ENCODE measurements at places on chromosomes 16 and 17.

- no peak for DNase-seq
Observed at GRCh38 chr17:4559966-4560365, 411 bp downstream of the GGT6 start.

- no peak for DNase-seq
Observed at GRCh38 chr17:64692187-64692586, 30.1 kb upstream of the SMURF2 start.

DNA sequence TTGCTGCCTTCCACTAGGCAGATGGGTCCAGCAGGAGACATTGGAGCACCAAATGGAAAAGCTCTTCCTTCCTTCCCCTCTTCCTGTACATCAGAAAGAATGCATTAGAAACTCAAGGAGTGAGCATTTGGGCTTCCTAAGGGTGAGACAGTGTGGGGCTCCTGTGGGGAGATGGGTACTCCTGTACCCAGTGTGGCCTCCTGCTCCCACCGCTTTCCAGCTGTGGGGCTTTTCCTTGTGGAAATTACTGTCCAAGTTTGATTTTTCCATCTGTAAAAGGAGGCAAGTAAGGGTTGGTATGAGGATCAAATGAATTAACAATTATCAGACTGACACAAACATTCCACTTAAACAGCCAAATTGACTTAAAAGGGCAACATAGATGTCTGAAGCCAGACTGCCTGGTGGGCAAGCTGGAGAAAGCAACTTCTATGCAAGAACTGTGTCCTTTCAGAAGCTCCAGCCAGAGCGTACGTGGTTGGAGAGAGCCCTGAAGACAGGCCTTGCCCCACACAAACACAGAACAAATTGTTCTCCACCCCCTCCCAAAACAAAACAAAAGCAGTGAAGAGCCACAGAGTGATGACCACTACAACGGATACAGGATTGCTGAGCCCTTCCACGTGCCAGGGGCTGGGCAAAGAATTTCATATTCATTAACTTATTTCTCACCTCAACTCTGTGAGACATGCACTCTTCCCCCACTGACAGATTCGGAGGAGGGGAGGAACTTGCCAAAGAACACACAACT lies 23.1 kb upstream of the ALDH3A1 start:
- DNase-seq = no peak

GRCh38 chr17:56131431-56131830 lies 21.8 kb upstream of the ANKFN1 start:
- no peak for DNase-seq

- no peak for DNase-seq
Observed at GRCh38 chr17:59859444-59860025, 33.2 kb downstream of the TUBD1 start.

DNA sequence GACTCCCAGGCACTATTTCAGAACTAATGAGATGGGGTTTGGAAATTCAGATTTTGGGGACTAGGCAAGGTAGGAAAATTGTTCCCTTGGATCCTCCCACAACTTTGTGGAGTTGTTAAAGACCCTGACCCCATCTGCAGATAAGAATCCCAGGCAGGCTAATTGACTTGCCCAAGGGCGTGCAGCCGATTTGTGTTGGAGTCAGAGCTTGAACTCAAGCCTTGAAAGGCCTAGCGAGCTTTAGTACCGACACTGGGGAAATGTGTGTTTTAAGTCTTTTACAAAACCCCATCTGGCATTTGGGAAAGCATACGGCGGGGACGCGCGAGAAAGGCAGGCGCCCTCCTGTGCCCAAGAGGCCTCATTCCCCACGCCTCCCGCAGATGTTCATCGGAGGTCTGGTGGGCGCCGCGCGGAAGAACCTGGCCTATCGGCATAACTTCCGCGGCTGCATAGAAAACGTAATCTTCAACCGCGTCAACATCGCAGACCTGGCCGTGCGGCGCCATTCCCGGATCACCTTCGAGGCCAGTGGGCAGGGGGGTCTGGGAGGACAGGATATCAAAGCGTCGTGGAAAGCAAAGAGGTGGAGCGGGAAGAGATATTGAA lies 4.3 kb downstream of the CNTNAP1 start:
- no peak for DNase-seq

GRCh38 chr16:75264457-75264998 lies 13.1 kb upstream of the BCAR1 start:
- no peak for DNase-seq

- no peak for DNase-seq
Observed at GRCh38 chr17:65817951-65818350, 256.5 kb upstream of the AXIN2 start.

- no peak for DNase-seq
Observed at GRCh38 chr17:49984283-49984682, 10.7 kb downstream of the DLX3 start.

DNA sequence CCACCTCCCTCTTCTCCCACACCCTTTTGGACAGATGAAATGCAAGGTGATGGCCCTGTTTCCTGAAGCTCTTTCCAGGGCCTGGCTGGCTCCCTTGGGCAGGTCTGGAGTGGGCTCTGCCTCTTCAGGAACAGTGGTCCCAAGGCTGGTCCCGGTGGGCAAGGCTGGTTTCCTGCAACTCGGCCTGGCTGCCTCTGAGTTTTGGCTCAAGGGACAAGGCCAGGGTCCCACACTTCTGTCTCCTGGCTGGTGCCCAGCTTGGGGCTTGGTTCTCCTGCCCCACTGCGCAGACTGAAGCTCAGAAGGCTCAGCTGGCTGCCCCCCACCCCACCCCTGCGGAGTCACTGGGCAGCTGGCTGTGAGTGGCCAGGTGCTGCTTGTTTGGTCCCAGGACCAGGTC lies 3.8 kb upstream of the ACTG1 start:
- DNase-seq = no peak

DNA sequence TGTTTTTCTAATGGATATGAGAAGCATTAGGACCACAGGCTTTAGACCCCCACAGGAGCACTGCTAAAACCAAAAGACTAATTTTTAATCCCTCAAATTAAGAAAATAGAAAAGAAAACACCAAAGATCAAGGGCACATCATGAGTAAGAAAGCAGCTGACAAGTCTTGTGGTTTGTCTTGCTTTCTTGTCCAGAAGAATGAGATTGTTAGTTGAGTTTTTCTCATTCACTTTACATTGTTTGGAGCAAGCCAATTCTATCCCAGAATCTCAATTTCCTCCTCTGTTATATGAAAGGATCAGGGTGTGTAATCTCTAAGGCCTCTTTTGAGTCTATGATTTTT lies 899.0 kb downstream of the KCNJ2 start:
- DNase-seq = no peak

DNA sequence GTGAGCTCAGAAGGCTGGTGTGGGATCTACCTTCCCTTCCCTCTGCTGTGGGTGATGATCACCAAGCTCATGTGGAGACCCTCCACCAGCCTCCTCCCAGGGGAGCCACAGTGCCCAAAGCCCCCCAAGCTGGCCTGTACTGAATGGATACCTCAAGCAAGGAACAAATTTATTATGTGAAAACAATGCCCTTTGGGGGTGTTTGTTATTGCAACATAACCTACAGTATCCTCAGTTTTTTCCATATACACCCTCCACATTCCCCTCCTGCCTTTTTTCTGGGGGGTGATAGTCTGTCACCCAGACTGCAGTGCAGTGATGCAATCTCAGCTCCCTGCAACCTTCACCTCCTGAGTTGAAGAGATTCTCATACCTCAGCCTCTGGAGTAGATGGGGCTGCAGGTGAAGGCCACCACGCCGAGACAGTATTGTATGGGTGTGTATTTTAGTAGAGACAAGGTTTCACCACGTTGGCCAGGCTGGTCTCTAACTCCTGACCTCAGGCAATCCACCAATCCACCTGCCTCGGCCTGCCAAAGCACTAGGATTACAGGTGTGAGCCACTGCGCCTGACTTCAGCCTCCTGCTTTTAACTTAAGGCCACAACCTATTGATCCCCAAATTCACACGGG lies 215.9 kb downstream of the CPPED1 start:
- DNase-seq = no peak

DNA sequence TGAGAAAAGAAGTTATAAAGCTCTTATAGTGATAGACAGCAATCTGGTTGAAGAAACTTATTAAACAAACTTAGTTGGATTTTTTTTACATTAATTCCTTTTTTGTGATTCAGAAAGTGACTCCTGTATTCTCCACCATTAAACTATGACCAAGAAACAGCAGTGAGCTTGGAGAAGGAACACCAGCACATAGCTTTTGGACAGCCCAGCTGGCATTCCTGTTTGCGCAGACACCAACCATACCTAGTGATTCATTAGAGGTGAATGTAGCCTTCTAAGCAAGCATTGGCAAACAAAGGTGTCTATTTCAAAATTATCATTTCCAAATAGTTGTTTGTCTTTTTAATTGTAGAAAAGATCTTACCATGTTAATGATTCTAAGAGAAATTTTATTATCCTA lies 94.4 kb downstream of the STXBP4 start:
- no peak for DNase-seq

DNA sequence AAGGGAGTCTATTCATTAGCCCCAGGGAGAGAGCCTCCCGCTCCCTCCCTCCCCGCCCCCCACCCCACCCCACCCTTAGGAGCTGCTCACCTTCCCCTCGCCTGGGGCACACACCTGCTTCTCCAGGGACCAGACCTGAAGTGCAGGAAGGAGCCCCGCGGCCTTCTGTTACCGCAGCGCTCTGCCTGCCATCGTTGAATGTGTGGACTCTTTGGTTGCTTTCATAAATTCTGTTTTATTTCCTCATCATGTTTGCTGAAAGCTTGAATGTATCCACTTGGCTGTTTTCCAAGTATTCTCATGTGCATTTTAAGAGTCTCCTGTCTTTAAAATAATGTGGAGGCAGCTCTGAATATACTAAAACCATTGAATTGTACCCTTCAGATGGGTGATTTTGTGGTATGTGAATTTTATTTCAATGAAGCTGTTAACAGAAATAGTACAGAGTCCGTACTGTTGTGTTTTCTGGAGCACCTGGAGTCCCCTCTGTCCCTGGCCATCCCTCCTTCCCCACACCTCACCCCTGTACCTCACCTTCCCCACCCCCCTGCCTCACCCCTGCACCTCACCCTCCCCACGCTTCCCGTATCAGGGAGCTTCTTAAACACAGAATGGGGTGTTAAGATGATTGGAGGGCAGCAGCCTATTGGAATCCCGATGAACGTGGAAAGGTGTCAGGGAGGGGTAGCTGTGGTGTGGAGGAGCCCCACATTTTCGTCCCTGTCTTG lies 25.5 kb downstream of the RAB11FIP3 start:
- DNase-seq = no peak

GRCh38 chr17:8921147-8921546 lies 44.4 kb downstream of the PIK3R5 start:
- DNase-seq = no peak

GRCh38 chr16:31428279-31428597 lies at the start of gene COX6A2:
TSS of gene COX6A2 (minus strand) at chr16:31428360. CDS start at chr16:31428325, 35 bp downstream.
- DNase-seq = no peak

DNA sequence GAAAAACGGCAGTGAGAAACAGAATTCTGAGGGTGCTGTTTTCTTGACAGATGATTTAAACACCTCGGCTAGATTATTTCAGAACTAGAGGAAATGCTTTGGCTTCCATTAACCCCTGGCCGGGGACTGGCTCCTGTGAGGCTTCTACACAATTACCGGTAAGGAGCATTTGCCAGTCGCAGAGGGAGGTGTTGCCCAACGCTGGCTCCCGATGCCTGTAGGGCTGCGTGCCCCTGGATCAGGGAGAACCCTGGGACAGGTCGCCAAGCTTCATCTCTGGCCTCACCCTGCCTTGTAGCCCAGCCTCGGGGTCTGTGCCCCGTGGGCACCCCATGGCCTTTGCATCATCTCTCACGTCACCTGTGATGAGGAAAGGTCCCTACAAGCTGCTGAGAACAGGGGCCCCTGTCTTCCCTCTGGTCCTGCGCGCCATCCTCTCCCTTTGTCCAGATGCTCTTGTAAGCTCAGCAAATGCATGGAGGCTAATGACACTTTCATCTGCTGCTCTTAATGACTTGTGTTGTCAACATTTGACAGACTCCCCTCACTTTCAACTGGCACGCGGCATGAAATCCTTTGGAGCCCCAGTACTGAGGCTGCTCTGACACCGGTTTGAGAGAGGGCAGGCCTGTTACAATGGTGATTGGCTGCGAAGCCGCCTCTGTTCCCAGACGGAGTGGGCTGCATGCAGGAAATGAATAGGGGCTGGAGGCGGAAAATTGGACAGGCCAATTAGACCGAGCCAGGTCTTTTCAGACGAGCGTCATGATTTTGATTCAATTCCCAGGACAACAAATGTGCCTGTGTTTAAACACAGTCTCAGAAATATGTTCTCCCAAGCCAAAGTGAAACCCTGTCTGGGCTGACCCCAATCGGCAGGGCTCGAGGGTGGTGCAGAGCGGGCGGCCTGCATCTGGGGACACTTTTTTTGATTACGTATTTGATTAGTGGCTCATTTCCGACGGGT lies 85.5 kb upstream of the DOC2B start:
- DNase-seq = no peak

- no peak for DNase-seq
Observed at GRCh38 chr16:53743149-53743566, 39.2 kb downstream of the FTO start.

- no peak for DNase-seq
Observed at GRCh38 chr16:57213462-57213861, 27.3 kb downstream of the RSPRY1 start.

GRCh38 chr17:71200597-71200996 lies 920.2 kb upstream of the SOX9 start:
- no peak for DNase-seq

GRCh38 chr17:9183306-9183705 lies 162.0 kb downstream of the NTN1 start:
- no peak for DNase-seq

DNA sequence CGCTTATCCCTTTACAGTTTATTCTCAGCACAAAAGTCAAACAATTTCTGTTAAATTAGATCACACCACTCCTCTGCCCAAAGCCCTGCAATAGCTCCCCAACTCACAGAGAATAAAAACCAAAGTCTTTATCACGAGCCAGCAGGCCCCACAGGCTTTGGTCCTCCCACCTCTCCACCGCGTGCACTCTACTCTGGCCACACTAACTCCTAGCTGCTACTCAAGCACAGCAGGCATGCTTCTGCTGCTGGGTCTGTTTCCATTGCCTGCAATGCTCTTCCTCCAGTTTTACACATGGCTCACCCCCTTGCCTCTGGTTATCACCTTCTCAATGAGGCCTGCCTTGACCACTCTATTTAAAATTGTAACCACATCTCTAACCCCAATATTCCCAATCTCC lies 27.6 kb downstream of the HELZ start:
- no peak for DNase-seq

All from NCI-H1048 (cell line).